ENCODE measurements at places on chromosomes 3 and 15.

DNA sequence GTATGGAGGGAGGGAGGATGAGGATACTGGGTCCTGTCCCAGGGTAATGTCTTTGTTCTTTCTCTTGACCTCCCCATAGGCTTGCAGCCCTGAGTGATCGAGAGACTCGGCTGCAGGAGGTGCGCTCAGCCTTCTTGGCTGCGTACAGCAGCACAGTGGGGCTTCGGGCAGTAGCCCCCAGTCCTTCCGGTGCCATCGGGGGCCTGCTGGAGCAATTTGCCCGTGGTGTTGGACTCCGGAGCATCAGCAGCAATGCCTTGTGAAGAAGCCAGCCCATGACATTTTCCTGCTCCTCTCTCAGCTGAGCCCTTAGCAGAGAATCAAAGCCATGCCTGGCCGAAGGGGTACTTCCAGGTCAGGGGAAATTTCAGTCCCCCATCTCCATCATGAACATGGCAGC, 1.9 kb upstream of the CPNE9 start:
- DNase-seq, result no peak

DNA sequence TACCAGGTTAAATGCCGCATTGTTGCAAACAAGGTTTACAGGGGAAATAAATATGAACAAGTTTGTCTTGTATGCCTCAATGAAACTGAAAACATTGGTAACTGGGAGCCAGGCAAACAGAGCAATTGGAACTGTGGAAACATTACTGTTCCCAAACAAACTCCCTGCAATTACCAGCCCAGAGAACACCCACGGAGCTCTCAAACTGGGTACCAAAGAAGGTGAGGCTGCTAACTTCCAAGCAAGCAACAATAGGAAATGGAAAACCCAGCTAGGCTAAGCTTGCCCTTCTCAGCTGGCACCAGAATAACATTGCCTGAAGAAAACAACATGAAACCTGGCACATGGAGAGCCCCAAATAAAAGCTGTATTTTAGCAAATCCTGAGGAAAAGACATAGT, 218.9 kb upstream of the THRB start:
- DNase-seq, result no peak

GRCh38 chr3:44125246-44125645, 116.4 kb upstream of the TOPAZ1 start:
- DNase-seq, result no peak

DNA sequence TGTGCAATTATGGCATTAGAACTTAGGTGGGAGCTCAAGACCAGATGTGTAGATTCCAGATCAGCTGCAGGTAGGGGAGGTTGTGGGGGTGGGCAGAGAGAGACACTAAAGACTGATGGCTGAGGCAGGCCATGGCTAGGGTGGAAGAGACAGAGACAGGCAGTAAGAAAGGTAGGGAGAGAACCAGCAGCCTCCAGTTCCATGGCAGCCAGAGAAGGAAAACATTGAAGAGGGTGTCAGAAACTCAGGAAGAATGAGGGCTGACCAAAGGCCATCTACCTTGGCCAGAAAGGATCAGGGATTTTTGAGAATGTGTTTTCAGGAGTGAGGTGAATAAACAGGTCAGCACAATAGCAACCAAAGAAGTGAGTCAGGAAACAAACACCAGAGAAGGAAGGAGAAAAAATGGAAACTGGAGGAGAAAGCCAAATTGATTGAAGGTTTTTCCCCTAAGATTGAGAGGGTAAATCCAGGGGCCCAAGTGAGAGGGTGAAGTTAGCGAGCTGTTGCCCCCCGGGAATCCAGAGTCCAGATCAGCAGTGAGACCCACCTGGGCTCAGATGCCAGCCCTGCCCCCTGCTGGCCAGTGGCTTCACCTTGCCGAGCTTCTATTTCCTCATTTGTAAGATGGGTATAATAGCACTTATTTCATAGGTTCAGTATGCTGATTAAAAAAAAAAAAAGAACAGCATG, 41.0 kb downstream of the ABHD2 start:
- no peak for DNase-seq

GRCh38 chr3:14485981-14486380, 54.2 kb downstream of the GRIP2 start:
- no peak for DNase-seq

GRCh38 chr3:181974198-181974597, 262.5 kb downstream of the SOX2 start:
- DNase-seq, result no peak

DNA sequence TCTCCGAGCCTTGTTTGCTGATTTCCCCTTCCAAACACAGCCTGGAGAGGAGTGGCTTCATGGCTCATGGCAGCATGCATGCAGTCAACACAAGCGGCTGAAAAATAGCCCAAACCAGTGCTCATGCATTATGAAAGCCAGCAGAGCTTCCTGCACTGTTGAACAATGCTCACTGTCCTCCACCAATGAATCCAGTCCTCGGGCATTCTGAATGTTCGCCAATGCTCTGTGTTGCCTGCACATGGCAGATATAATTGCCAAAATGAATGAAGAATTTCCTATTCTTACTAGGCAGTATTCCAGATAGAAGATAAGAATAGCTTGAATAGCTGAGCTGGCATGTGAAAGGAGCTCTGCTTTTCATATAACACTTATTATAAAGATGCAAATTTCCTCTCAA, 252.7 kb downstream of the ROBO1 start:
- DNase-seq, result no peak

DNA sequence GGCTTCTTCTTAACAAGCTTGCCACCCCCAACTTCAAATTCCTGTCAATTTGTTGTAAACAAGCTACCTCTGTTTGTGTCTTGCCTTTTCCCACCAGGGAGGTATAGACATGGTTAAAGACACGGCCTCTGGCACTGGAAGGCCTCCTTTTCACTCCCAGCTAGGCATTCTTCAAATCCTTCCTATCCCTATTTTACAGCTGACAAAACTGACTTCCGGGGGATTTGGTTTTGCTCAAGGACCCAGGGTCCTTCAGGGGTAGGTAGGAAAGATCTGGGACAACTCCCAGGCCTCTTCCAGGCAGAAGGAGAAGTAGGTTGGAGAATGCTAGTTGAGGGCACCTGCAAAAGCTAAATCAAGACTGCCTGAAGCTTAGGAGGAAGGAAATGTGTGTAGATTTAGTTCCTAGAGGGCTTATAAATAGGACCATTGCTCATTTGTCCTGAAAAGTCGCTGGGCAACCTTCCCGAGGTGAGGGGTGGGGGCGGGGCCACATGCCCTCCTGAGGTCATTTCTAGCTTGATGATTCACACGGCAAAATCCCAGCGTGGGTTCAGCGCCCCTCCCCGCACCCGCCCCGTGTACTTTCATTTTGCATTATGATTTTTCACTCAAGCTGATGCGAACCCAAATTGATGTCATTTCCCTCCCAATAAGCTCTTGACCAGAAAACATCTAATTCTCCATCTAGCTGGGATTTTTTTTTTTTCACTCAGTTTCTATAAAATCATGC, 365.5 kb downstream of the SHQ1 start:
- no peak for DNase-seq

GRCh38 chr15:96201696-96202095, 128.8 kb upstream of the NR2F2 start:
- DNase-seq, result no peak

GRCh38 chr15:36837246-36837645, 257.8 kb downstream of the CDIN1 start:
- DNase-seq, result no peak

- no peak for DNase-seq
Measured at GRCh38 chr3:46289551-46289950, 47.3 kb downstream of the CCR3 start.

GRCh38 chr3:29696311-29696710, 415.4 kb downstream of the RBMS3 start:
- no peak for DNase-seq

- no peak for DNase-seq
Measured at GRCh38 chr15:61232266-61232665, 3.2 kb upstream of the RORA start.

- DNase-seq, result no peak
Measured at GRCh38 chr15:31788104-31788503, 242.2 kb upstream of the CHRNA7 start.

- DNase-seq, result no peak
Measured at GRCh38 chr15:28927043-28927442, 41.3 kb downstream of the APBA2 start.

- no peak for DNase-seq
Measured at GRCh38 chr15:70424937-70425411, 327.3 kb upstream of the TLE3 start.

DNA sequence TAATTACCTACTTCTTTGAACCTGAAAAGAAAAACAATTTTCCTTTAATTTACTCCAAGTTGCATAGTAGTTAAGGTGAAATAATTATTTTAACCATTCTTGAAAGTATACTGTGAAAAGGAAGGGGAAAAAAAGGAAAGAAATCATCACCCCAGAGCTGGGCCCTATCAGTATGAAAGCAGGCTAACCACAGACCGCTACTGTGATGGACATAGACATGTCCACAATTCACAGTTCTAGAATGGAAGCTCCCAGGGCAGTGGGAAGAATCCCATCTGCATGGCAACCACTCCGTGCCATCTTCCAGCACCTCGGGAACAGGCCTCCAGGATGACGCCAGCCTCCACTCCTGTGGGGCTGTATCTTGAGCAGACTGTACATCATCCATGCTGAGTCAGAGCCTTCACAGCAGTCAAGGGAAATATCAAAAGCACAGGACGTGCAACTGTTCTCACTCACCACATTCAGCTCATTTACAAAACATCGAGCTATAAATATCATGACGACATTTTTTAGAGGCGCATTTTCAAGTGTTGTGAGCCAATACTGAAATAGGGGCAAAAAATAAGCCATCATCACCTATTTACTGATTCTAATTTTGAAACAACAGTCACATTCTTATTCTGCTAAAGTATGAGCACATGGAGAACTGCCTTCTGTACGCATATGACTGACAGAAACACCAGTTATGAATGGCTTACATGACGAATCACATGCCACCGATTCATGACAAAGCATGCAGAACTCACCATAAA, 119.7 kb downstream of the SNRK start:
- no peak for DNase-seq

DNA sequence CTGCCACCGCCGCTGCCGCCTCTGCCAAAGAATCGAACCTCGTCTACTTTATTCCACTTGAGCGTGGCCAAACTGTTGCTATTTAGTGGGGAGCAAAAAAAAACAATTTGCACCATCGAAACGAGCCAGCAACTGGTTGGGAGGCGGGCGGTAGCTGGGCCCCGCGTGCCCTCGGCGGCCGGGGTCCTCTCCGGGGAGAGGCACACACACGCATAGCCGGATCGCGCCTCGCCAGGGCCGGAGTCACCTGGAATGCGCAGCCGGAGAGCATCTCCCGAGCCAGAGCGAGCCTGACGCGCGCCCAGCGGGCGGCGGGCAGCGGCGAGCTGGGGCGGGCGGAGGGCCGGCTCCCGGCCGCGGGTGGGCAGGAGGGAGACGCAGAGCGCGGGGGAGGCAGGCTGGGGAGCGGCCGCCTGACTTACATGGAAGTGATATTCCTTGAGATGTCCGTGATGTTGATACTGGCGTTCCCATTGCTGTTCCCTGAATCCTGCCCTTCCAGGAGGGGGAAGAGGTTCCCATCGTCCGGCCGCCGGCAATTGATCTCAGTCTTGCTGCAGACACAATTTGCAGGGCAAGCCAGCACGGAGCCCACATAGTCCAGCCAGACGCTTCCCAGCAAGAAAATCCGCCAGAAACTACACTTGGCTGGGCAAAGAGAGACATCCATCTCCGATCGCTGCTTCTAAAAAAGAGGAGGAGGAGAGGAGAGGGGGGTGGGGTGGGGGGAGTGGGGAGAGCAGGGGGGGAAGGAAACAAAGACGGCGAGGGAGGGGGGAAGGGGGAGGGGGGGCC, 858 bp downstream of the NTRK3 start:
- no peak for DNase-seq
